AG09319 (cell line): ENCODE measurements at places on chromosomes 13 and 19.

DNA sequence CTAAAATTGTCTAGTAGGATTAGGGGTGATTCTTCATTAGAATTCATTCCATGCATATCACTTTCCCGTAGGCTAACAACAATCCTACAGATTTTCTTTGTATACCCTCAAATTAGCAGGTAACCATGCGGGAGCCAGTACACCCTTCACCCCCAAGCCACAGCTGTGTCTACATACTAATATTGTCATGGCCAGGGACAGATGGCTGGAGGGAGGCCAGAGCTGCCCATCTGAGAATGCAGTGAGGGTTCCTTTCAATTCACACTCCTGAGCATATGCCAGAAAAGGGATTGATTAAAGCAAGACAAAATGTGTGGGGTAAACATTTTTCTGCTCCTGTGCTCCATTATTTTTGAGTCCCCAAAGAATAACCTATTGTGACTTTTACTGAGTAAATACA lies 68.9 kb downstream of the FREM2 start:
- DNase-seq, result no peak

- no peak for DNase-seq
These were observed 4.6 kb downstream of the CPAMD8 start for GRCh38 chr19:17021793-17022590.

DNA sequence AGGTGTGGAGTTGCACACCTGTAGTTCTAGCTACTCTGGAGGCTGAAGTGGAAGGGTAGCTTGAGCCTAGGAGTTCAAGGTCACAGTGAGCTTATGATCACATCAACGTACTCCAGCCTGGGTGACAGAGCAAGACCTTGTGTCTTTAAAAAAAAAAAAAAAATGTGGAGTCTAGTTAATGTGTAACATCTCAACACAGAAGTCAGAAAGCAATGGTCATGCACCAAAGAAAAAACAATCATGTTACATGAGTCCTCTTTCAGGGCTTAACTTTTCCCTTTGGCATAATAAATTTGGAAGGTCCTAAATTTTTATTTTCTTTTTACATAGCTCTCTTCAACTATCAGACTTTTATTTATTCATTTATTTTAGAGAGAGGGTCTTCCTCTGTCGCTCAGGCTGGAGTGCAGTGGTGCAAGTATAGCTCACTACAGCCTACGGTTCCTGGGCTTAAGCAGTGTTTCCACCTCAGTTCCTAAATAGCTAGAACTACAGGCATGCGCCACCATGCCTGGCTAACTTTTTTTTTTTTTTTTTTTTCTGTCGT lies 22.3 kb downstream of the SETDB2 start:
- no peak for DNase-seq

- no peak for DNase-seq
These were observed 1.5 kb downstream of the DZIP1 start for GRCh38 chr13:95642999-95643398.

- no peak for DNase-seq
These were observed 12.9 kb upstream of the F2RL3 start for GRCh38 chr19:16875584-16876555.

DNA sequence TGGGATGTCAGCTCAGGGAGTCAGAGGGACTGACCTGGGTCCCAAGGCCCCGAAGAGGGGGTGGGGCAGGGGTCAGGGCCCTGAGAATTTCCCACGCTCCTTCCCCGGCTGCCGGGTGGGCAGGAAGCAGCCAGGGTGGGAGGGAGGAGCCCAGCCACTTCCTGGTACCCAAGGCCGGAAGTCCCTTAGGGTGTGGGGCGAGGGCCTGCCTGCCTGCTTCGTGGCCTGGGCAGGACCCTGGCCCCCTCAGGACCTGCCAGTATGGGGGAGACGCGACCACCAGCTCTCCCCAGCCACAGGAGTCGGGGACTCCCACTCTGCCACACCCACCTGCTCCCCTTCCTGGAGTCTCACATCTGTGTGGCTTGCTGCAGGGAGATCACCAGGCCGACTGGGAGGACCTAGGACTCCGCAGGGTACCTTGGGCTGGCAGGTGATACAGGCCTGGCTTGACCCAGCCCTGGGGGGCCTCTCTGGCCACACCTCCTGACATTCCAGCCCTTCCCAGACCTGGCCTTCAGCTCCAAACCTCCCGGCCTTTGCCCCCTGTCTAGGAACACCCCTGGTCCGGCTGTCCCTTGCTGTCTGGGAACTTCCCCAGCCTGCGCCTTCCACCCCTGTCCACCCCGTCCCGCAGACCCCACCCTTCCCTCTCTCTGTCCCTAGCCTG lies 9.8 kb upstream of the CIRBP start:
- no peak for DNase-seq

DNA sequence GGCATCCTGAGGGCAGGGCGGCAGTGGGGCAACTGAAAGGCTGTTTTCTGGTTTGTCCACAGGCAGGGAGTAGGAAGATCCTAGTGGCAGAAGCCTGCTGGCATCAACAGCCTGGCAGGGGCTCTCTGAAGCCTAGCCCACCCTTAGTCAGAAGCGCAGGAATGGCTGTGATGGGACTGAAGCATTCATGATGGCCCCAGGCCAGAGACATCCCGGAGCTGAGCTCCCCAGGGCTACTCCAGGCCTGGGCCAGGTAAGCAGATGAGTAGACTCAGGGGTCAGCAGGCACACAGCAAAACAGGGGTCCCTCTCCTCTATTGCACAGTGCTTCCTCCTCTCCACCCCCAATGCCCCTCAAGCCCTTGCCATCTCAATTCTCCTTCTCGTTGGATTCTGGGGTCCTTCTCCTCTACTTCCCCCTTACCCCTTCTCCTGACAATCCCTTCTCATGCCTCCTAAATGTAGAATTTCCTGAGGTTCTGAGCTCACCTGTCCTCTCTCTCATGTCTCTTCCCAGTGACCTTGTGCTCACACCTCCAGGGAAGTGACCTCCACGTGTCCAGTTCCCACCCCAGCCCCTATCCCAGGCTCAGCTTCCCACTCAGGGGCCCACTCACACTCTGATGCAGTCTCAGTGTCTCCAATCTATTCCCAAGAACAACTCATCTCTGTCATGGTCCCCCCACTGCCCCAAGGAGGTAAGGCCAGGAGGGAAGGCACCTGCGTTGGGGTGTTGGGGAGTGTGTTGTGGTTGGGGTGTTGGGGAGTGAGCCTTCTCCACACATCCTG lies 158.7 kb upstream of the ZNF507 start:
- no peak for DNase-seq

- no peak for DNase-seq
These were observed 133.2 kb downstream of the FRY start for GRCh38 chr13:32164622-32165268.

DNA sequence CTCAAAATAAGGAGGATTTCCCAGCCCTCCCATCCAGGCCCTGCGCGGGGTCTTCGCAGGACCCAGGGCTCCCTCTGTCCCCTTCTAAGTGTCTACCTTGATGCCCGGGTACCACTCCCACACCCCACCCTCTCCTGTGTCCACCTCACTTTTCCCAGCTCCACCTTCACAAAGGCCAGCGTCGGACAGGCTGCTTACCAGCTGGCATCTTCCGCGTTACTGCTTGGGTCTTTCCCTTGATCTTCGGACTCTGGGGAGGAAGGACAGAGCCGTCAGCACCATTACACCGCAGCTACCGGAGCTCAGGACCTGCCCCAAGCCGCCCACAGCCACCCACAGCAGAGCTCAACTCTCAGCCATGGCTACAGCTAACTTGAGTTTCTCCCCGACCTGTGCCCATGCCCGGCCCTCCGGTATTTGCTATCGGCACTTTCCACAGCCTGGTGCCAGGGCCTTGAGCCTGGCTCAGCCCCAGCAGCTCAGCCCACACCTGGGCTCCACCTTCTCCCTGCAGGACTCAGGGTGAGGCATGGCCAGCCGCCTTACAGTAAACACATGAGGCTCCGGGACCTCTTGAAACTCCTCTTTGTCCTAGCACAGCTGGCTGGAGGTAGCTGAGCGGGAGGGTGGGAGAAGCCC lies 3.8 kb downstream of the C13orf46 start:
- DNase-seq, result no peak
